ENCODE measurements at places on chromosomes 3 and 15. TPM values are rescaled to one million over a fixed set of nuclear protein-coding genes. Genes with fewer than 3 reads are reported as not detected.

MAN2C1 gene
- 65.6 TPM for polyA plus RNA-seq

INSYN1 gene
- polyA plus RNA-seq, result 2.7 TPM

IL17RB gene
- polyA plus RNA-seq, result 7.9 TPM

COMMD4 gene
- polyA plus RNA-seq, result 46.1 TPM

ATRIP gene
- polyA plus RNA-seq, result 7.8 TPM

EFHB gene
- 1.6 TPM for polyA plus RNA-seq

ADGRG7 gene
- polyA plus RNA-seq, result not detected

GOLGA6D gene
- polyA plus RNA-seq, result not detected

GRCh38 chr3:113498221-113499005 is 16.5 kb downstream of the SPICE1 start:
- DNase-seq, result no peak

- DNase-seq, result no peak
Observed at GRCh38 chr15:67072958-67073357, 7.6 kb downstream of the SMAD3 start.

- no peak for DNase-seq
Observed at GRCh38 chr15:85755471-85755870, 39.3 kb downstream of the KLHL25 start.

GRCh38 chr3:32646761-32647160 is 38.2 kb upstream of the CNOT10 start:
- DNase-seq, result no peak

DNA sequence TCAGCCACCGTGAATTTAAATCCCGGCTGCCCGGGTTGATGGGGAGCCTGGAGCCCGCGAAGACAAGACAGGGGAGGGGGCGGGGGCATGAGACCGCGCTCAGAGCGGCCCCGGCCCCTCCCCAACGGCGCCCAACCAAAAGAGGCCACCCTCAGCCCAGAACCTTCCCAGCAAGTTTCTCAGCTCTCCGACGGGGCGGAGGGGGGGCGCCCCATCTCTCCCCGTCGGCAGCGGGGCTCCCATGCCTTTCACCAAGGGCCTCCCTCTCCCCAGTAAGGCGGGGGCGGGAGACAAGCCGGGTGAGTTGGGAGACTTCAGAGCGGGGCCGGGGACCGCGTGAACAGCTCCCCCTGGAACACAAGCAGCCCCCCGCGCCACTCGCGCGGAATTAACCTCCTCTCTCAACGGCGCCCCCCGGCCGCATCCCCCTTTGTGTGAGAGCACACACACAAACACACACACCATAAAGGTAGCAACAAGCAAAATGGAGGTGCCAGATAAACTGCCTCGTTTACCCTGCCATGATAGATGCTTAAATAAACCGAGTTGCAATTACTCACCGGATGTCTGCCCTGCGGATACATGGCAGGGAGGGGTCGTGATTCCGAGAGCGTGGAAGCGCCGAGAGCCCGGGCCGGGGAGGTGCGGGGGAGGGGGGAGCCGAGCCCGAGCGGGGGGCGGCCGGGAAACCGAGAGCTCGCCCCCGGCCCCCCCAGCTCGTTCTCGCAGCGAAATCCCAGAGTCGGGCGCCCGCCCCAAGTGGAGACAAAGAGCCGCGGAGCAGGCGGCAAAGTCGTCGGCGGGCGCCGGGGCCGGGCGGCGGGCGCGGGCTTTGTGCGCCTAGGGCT is 1.3 kb downstream of the TLE3 start:
- DNase-seq, result peak; percentile 41

DNA sequence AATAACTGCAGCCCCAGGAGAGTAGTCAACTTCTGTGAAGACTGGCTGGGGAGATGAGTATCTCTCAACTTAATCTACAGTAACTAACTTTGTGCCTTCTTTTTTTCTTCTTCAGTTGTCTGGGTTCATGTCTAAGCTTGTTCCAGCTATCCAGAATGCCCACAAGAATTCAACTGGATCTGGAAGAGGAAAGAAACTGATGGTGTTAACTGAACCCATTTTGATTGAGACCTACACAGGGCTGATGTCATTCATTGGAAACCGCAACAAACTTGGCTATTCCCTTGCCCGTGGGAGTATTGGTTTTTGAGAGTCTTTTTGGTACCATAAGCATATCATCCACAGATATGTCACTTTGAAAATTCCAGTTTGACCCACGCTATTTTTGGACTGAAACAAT is 148.7 kb downstream of the TPRG1 start:
- no peak for DNase-seq

DNA sequence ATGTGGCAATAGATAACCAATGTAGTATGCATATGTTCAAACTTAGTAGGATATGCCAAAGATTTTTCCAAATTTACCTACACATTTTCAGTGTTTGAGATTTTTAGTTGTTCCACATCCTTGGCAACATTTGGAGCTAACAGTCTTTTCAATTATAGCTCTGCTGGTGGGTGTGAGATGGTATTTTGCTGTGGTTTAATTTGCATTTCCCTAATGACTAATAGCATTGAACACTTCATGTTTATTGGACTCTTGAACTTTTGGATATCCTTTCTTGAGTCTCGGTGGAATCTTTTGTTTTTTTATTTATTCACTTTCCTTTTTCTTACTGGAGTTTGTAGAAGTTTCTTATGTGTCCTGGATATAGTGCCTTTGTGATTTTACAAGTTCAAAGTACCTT is 11.0 kb upstream of the ILDR1 start:
- no peak for DNase-seq

DNA sequence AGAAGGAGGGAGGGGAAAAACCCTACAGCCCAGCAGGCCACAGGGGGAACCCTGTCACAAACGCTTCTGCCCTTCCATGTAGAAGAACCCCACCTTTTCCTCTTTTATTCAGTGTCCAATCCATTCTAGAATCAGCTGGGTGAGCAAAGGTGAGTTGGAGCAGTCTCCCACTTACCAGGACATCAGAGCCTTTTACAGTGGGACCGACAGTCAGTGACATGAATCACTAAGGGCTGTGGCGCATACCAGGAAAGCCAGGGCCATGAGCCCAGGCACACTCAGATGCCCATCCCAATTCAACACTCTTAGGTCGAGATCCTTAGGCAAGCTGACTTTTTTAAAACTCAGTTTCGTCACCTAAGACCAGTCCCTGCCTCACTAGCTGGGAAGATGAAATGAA is 146.1 kb downstream of the AQP9 start:
- DNase-seq, result no peak

Data from muscle of arm (tissue), 14 donors.